Vagina (tissue), 2 donors: ENCODE measurements at places on chromosomes 3 and 15.

GRCh38 chr15:57696146-57696545 is 10.4 kb upstream of the POLR2M start:
- DNase-seq, result no peak

- no peak for DNase-seq
Observed at GRCh38 chr3:134084242-134084950, 54.7 kb upstream of the SLCO2A1 start.

DNA sequence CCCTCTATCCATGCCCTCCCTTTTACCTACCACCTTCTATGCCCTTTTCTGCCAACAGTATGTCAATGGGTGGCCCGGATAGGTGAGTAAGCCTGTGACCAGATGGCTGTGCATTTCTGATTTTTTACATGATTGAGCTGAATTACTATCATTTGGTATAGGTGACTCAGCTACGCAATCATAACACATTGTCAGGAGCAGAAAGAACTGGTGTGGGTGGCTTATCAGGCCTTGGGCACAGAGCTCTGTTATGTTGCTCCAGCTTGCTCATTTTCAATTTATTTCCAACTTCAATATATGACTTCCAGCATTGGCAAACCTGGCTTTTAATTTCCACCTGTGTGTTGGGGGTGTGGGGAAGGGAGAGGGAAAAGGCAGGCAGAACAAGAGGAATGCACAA is 86.6 kb upstream of the AGBL1 start:
- no peak for DNase-seq

- DNase-seq, result no peak
Observed at GRCh38 chr3:153744889-153745288, 376.3 kb upstream of the ARHGEF26 start.

DNA sequence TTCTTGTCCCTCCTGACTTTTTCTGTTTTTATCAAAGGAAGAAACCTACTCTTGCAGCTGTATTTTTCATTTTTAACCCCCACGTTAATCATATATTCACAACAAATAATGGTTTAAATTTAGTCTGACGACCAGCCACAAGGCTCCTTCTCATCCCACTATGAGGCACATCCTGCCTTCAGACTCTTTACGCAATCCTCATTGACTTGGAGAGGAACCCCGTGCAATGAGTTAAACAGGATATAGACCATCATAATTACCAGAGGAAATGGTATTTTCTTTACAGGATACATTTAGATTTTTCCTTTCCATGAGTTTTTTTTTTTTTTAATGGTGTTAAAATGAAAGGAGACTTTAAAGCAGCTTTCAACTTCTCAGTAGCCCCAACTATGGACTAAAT is 68.5 kb downstream of the WWTR1 start:
- no peak for DNase-seq

- no peak for DNase-seq
Observed at GRCh38 chr15:48433226-48433886, 102.1 kb downstream of the DUT start.

GRCh38 chr3:194212845-194213331 is 76.9 kb downstream of the HES1 start:
- DNase-seq, result no peak

DNA sequence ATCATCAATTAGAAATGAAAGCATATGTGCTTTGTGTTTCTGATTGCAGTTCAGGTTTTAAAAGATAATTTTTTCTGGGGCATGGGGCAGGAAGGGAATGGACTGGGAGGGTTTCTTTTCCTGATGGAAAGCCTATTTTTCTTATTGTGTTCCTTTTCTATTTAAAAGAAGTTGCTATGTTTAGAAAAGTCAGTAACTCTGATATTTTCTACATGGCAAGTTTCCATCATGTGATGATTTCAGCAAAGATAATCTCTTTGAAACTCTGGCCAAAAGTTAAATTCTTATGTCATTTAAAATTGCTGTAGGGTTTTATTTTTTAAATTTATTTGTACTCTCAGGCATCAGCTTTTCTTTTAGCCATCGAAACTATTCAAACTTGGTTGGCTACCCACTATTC is 601.2 kb downstream of the FOXP1 start:
- no peak for DNase-seq

DNA sequence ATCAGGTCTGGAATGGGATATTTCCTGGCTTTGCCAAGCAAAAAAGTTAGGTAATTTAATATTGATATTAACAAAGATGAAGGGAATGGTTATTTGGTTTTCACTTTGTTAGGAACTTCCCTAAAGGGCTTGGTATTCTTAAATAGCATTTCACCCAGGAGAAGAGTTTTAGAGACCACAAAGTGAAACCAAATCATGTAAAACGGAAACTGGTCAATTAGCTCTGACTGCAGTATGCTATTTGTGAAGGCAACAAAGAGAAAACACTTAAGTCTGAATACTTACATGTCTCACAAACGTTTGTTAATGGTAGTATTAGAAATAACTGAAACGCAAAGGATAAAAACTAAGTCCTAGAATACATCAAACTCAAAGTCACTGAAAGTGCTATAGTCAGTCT is 32.4 kb upstream of the SETMAR start:
- no peak for DNase-seq
